NCI-H524 (cell line): ENCODE measurements at places on chromosomes 7 and 10.

DNA sequence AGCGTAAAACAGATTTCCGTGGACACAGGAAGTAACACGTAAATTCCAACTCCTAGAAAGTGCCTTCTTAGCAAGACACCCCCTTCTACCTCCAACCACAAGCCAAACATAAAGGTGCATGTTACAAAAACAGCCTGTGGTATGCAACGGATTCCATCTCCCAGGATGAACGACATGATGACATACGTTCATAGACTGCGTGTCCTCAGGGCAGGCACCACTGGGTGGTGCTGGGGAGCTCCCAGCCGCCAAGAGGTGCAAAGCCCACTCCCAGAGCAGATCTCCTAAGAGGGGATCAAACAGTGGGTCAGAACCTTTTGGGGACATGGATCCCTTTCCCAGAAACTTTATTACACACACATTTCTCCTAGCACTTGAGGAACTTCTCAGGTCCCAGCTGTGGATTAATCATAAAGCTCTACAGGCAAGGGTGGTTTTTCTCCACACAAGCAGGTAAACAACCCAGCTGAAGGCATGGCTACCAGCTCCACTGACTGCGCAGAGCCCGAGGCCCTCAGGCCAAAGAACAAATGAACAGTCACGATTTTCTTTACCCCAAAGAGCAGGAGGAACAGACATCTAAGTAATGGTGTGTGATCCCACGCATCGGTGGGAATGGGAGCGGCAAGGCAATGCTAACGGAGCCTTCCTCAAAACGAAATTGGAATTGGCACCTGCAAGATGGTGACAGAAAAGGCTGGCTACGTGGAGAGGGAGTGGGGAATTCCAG lies 13.8 kb downstream of the PSAP start:
- no peak for DNase-seq

DNA sequence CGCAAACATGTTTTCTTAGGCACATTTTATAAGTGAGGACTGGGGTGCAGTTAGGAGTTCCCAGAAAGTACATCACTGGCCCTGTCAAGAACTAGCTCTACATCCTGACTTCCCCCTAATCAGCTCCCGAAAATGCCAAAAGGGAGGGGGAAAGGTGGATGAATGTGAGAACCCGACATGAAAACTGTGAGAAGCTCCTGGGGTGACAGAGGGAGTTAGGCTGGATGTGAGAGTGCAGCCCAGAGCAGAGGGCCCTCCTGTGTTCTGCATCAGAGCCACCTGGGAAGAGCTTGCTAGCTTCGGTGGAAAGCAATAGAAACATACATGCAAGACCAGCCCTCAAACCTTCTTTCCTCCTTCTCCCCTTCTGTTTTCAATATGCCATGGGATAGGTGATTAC lies 30.5 kb upstream of the SEM1 start:
- DNase-seq = no peak

GRCh38 chr7:55527307-55527706 lies 45.0 kb downstream of the VOPP1 start:
- peak; percentile 30 for DNase-seq

DNA sequence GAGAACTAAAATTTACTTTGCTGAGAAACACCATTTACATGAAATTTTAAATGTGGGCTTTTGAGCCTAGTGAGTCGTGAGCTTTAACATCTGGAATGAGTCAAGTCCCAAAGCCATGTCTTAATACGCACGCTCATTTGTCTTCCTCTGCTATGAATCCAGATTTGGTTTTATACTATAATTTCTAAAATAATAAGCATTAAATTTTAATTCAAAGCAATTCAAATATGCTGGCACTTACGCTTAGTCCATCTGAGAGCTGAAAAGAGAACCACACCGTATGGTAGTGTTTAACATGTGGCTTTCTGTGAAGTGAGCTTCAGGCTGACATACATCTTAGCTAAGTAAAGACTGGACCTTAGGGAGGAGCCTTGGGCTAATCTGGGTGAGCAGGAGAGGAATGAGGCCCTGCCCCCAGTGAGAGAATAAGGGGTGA lies 52.2 kb downstream of the CUBN start:
- DNase-seq = no peak

- DNase-seq = no peak
These were observed 125.9 kb downstream of the CFTR start for GRCh38 chr7:117605712-117606111.

DNA sequence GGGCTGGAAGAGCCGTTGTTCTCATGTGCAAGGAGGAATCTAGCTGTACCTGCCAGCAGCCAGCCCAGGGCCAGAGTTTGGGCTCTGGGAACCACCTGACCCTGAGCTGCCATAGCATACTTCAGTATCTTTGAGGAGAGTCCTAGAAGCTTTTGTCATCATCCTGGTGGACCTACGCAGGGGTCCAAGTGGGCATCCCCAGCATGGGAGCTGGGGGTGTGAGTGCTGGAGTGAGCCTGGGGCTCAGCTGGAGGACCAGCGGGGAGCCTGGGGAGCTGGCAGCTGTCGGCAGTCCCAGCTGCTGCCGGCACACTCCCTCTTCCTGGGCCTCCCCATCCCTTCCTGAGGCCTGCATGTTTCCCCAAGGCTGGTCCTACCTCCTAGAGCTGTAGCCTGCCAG lies 32.5 kb downstream of the C10orf105 start:
- no peak for DNase-seq

- DNase-seq = no peak
These were observed 169.4 kb upstream of the ADO start for GRCh38 chr10:62635127-62635526.

DNA sequence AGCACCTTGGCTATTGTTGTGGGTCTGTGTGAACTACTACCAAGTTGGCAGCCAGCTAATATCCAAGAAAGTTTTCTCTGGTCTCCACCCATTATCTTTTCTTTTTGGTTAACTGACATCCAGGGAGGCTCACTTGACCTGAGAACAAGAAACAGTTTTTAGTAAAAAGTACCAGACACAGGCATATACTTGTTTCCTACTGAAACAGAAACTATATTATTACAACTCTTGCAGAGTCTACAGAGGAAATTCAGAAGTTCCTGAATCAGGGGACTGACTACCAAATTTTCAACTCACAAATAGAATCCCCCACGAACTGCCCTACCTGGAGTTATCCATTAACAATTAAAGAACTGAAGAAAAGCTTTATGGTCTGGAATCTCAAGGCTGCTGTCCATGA lies 168.9 kb downstream of the KCND2 start:
- no peak for DNase-seq

GRCh38 chr7:117827862-117828261 lies 45.4 kb downstream of the CTTNBP2 start:
- no peak for DNase-seq

DNA sequence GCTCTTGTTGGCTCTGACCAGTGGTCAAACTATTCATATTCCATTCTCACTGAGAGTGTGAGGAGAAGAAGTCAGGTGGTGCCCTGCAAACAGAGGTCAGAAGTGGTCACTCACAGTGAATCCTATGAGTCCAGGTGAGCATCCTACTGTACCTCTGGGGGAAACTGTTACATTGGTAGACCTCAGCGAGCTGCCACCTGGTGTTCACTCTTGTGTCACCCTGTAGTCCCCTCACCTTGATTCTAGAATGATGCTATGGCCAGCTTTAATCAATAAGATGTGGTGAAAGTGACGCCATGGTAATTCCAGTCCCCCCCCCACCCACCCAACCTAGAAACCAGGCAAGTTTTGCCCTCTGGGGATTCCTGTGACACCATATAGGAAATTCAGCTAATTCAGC lies 1.2 kb upstream of the AMPH start:
- no peak for DNase-seq

GRCh38 chr10:44326474-44327030 lies 58.3 kb downstream of the CXCL12 start:
- DNase-seq = no peak
